ENCODE measurements at places on chromosomes 1 and 21.

- no peak for DNase-seq
Observed at GRCh38 chr1:64097859-64098258, 105.6 kb upstream of the UBE2U start.

DNA sequence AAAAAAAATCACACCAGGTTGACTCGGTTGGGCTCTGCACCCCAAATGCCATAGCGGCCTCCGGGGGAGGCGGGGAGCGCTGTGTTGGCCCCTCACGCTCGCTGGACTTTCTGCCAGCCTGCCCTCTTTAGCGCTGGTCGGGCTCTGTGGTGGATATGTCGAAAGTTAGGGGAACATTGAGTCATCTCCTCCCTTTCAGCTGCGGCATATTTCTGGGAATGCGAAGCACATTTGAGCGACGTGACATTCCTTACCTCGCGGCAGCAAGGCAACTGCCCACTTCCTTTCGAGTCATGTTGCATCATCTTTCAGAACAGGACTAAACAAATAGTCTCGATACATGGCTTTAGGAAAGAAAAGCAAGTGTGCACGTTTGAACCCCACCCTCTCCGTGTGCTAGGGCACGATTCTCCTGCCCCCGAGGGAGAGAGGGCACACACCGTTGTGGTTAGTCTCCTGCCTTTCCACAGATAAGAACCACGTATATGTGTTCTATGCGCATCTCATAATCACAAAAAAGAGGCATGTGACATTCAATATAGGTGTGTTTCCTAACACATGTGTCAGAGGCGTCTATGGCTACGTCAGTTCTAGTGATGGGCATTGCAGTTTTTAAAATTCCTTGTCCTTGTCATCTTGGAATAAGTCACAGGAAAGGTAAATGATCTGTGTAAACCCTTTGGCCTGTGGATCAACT is 105.9 kb upstream of the SLC45A1 start:
- no peak for DNase-seq

DNA sequence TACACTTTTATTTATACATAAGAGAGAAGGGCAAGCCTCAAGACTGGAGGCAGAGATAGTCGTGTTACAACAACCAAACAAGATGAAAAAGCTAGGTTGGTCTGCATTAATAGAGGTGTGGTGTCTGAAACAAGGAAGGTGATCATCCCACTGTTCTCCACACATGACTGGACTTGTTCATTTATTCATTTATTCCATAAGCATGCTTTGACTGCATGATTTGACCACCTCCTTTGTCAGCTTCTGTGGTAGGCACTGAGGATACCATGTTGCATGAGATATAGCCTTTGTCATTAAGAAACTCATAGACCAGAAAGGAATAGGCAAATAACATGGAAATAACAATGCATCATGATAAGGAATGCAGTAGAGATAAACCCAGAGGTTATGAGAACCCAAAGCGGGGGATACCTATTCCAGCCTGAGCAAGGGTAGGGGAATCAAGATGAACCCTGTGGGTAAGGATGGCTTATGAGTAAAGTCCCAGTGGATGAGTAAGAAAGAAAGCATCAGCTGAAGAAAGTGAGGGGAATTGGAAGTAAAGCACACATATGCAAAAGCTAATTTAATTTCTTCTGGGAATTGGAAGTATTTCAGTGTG is 173.7 kb upstream of the FGGY start:
- no peak for DNase-seq

DNA sequence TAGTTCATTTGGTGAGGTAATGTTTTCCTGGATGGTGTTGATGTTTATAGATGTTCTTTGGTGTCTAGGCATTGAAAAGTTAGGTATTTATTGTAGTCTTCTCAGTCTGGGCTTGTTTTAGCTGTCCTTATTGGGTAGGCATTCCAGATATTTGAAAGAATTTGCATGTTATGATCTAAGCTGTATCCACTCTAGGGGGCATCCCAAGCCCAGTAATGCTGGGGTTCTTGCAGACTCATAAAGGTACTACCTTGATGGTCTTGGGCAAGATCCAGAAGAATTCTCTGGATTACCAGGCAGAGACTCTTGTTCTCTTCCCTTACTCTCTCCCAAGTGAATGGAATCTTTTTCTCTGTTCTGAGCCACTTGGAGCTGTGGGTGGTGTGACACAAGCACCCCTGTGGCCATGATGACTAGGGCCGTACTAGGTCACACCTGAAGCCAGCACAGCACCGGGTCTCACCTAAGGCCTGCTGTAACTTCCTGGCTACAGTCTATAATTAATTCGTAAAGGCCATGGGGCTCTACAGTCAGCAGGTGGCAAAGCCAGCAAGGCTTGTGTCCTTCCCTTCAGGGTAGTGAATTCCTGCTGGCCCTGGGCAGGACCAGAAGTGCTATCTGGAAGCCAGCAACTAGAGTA is 74.8 kb upstream of the PDE4B start:
- DNase-seq, result no peak

GRCh38 chr1:119731741-119732430 is 20.2 kb downstream of the PHGDH start:
- no peak for DNase-seq

- no peak for DNase-seq
Observed at GRCh38 chr1:41341365-41341683, 19.9 kb upstream of the FOXO6 start.

GRCh38 chr1:159214149-159214760 is 9.6 kb downstream of the ACKR1 start:
- no peak for DNase-seq

- DNase-seq, result no peak
Observed at GRCh38 chr21:22174746-22175145, 1176.5 kb downstream of the NCAM2 start.

- no peak for DNase-seq
Observed at GRCh38 chr21:42627527-42628289, 25.7 kb upstream of the PDE9A start.

DNA sequence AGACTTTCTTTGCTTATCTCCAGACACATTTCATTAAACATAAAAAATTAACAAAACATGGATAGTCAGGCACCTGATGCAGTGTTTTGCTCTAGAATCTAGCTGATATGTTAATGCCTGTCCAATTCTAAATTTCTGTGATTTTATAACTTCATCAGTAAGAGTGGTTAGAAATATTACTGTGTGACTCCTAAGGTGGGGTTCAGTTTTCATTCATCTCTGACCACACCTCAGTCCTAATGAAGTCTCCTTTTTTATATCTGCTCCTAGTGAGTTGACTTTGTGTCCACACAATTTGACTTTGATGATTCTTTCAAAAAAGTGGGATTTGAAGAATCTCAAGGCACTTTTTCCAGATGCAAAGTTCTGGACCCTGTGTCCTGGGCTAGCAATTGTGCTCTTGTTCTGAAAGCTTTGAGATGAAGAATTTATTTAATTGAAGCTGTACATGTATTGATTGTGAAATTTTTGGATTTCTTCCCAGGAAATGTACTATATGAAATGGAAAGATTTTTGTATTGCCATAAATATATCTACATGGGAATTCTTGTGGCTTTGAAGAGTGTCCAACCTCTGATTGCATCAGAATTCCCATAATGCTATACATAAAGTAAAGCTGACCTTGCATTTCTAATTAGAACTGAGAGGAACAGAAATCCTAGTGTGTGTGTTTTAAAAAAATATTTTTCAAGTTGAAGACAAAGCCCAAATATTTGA is 111.2 kb downstream of the GIPC2 start:
- no peak for DNase-seq

DNA sequence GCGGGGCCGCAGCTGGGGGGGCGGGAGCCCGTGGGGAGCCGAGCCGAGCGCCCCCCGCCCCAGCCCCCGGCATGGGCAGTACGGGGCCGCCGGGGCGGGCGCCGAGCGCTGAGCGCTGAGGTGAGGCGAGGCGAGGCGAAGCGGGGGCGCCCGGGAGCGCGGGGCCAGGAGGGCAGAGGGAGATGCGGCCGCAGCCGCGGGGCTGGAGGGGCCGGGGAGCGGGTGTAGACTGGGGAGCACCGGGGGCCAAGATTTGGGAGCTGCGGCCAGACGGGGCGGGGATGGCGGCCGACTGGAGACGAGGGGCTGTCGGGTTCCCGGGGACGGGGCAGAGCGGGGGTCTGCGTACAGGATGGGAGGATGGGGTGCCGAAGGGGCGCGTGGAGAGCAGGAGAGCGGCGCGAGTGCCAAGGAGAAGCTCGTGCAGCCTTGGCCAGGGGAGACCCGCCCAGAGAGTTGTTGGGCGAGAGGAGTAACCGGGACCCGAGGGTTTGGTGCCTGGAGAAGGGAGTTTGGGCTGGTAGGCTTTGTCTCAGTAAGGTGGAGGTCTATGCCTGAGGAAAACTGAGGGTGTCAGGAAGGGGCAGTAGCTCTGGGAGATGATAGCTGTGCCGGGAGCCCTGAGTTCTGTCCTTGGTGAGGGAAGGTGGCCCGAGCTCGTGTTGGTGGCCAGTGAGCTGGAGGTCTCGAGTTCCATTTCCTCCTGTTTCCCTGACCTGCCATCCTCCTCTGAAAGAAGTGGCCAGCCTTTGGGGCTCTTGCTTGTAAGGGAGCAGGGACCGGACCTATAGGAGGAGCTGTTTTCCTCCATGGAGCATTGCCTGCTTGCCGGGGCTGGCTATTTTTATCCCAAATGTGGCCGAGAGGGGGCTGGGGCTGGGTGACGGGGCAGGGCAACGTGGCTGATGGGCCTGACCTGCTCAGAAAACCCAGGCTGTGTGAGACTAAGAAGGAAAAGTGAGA is 539 bp downstream of the ATP8B2 start:
- no peak for DNase-seq

GRCh38 chr1:38858833-38859560 is 575 bp downstream of the RRAGC start:
- peak; percentile 27 for DNase-seq

DNA sequence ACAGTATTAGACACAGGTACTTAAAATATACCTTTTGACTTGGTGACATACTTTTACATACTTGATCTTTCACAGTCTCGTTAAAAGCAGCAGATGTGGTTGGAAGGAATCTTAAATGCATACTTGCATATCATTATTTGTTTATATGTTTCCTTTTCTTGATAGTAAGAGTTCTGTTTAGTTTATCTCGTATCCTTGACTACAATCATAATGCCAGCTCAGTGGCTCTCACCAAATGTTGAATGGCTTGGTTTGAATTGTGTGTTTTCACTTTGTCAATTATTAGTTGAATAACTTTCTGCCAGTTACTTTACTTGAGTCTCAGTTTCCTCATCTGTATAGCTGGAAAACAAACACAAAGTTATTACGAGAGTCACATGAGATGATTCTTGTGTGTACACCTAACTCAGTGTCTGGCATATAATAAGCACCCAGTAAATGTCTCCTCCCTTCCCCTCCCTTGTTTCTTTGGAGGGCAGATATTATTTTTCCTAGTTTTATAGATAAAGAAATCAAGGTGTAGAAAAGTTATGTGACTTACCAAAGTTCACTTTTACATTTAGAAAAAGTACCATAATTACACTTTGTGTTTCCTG is 131.6 kb upstream of the IVNS1ABP start:
- no peak for DNase-seq

- DNase-seq, result no peak
Observed at GRCh38 chr1:46749921-46750404, 31.0 kb upstream of the EFCAB14 start.

- DNase-seq, result no peak
Observed at GRCh38 chr1:91775227-91775626, 110.7 kb downstream of the TGFBR3 start.

- DNase-seq, result no peak
Observed at GRCh38 chr1:212884592-212884991, 26.5 kb downstream of the FLVCR1 start.

GRCh38 chr1:204524986-204525385 is 8.8 kb downstream of the MDM4 start:
- no peak for DNase-seq

DNA sequence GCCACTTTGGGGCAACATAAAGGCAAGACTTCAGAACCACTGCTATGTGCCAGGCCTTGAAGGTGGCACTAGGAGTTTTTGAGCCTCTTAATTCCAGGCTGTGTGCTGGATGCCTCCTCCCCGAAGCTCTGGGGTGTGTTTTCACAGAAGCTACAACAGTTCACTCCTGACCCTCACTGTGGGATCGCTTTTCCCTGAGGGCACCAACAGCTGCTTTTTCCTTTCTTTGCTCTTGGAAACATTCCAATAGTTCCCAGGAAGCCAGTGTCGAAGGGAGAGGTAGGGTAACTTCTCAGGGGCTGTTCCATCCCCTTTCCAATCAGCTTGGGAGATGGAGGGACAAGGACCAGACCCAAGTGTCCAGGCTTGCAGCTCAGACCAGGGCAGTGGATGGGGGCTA is 153.4 kb downstream of the C1orf94 start:
- DNase-seq, result no peak

GRCh38 chr1:151009206-151009587 is 948 bp downstream of the PRUNE1 start:
- DNase-seq, result no peak

GRCh38 chr1:8249838-8250237 is 68.1 kb upstream of the SLC45A1 start:
- no peak for DNase-seq

GRCh38 chr1:193538680-193539079 is 352.3 kb upstream of the B3GALT2 start:
- DNase-seq, result no peak
